ENCODE measurements at places on chromosomes 6 and 20. TPM values are rescaled to one million over a fixed set of nuclear protein-coding genes. Genes with fewer than 3 reads are reported as not detected.

GRCh38 chr6:148435386-148435785 lies 92.7 kb downstream of the SASH1 start:
- no peak for DNase-seq

DNA sequence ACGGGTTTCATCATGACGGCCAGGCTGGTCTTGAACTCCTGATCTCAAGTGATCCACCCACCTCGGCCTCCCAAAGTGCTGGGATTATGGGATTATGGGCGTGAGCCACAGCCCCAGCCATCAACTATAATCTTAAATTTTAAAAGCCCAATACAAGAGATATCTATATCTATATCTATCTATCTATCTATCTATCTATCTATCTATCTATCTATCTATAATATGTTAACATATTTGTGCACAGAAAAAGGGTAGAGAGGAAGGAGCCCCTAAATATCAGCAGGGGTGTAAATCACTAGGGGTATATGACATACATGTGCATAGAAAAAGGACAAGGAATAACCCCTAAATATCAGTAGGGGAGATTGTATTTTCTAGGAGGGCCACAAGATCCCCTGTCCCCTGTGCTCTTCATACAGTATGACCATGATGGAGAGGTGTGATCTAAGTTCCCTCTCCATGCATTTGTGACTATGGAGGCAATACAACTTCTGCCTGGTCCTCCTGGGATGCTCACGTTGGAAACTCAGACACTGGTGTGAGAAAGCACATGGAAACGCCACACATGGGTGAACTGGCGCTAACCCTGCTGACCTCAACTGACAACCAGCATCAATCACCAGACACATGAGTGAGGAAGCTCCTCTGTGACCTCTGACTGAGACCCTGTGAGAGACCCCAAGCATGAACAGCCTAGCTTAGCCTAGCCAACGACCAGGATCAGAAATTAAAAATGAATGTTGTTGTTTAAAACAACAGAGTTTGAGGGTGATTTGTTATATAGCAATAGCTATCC lies 1.2 kb upstream of the SPATS1 start:
- no peak for DNase-seq

- no peak for DNase-seq
These were observed 454.7 kb downstream of the UTRN start for GRCh38 chr6:144739873-144740272.

FAM83C gene
- 4.0 TPM for total RNA-seq

DNA sequence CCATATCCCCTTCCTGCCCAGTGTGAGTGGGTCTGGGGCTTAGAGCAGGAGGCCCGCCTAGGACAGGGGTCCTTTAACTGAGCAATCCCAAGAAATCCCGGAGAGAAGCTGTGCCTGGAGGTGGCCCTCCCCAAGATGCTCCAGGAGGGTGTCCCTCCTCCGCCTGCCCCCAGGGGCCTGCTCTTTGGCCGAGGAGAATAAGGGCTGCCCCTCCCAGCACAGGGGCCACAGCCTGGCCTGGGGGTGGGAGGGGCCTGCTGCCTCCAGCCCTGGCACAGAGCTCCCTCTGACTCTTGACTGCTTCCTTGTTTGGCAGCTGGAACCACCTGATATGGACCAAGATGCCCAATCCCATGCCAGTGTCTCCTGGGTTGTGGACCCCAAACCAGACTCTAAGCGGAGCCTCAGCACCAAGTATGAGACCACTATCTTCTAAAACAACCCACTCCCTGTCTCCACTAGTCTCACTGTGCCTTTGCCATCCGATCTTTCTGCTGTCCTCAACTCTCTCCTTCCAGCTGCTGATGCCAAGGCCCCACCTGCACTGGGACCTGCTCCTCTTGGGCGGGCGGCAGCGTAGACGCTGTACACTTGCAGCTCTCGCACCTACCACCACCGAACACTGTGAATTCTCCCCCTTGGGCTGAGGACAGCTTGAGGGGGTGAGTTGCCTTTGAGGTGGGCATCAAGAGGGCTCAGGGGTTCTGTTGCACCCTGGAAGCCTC lies 54.3 kb downstream of the TCP11 start:
- DNase-seq = peak; percentile 36

TNXB gene
- 121 TPM for total RNA-seq

SLC4A11 gene
- total RNA-seq = 56.3 TPM
